ENCODE measurements at places on chromosomes 11 and 22.

DNA sequence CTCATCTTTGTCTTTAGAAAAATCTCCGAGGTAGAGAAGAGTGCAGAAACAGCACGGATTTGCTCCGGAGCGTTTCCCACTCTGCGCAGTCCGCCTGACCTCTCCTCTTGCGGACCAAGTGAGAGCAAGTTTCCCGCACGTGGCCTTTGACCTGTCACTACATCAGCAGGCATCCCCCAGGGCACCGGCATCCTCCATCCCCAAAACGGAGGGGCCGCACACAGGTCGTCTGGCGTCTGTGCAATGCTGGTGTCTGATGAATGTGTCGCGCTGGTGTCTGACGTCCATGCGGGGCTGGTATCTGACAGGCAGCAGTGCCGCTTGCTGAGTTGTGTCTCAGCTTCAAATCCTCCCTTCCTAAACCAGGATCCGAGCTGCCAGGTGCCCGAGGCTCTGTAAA is 739 bp upstream of the MRGPRE start:
- no peak for DNase-seq

- no peak for DNase-seq
Measured at GRCh38 chr11:9525116-9525515, 48.4 kb upstream of the WEE1 start.

- DNase-seq = no peak
Measured at GRCh38 chr22:49308300-49308699, 519.4 kb downstream of the BRD1 start.

DNA sequence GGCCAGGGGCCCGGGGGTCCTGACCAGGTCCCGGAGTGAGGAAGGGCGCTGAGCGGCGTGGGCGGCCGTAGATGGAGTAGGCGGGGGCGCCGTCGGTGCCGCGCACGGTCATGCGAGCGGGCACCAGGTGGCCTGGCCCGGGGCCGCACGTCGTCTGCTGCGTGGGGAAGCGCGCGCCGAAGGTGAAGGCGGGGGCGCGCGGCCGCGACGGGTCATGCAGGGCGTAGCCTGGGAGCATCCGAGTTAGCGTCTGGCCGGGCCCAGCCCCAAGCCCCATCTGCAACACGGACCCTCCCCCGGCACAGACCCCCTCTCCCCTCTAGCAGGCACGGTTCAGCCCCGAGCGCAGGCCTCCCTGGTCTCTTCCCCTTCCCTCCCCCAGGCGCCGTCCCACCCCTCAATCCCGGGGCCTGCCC is 1.7 kb upstream of the TYMP start:
- no peak for DNase-seq

DNA sequence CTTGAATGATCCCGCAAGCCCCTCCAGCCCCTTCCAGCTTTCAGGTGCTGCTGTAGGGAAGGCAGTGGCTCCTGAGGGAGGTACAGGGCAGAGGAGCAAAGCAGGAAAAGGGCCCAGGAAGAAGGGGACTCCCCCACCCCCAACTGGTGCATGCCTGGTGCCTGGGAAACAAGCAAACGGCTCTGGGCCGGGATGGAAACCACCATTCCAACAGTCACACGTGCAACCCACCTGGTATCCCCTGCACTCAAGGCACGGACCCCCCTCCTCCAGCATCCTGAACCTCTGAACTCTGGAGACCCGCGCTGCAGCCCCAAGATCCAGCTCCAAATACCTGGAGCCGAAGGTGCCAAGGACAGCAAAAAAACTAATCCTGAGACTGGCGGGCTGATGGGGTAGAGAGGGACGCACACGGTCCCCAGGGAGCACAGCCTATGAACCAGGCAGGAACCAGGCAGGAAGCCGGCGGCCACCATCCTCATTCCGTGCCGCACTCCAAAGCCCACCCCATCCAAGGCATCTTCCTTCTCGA is 537 bp downstream of the SCN4B start:
- no peak for DNase-seq

- DNase-seq = no peak
Measured at GRCh38 chr11:124915541-124916369, 3.3 kb upstream of the HEPN1 start.

- no peak for DNase-seq
Measured at GRCh38 chr11:77770629-77771028, 49.9 kb downstream of the RSF1 start.

DNA sequence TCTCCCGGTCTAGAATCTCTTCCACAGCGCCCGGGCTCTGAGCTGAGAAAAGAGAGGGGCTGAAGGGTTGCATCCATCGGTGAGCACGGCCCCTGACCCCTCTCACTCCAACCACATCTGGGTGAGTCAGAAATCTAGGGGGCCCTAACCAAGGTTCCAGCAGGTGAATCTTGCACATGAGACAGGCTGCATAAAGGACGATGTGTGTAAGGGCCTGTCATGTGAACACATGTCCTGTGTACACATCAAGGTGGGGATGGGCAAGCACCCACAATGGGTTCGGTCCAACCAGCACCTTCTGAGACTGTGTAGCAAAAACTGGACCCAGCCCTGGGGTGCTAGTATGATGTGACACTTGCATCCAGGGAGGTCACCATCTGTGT is 1.2 kb downstream of the BET1L start:
- DNase-seq = no peak

- DNase-seq = no peak
Measured at GRCh38 chr11:134338654-134339053, 6.9 kb downstream of the GLB1L2 start.
